ENCODE measurements at places on chromosomes 3 and 15. TPM values are rescaled to one million over a fixed set of nuclear protein-coding genes. Genes with fewer than 3 reads are reported as not detected.

- DNase-seq, result no peak
Observed at GRCh38 chr3:97230486-97230885, 416.1 kb downstream of the EPHA6 start.

DNA sequence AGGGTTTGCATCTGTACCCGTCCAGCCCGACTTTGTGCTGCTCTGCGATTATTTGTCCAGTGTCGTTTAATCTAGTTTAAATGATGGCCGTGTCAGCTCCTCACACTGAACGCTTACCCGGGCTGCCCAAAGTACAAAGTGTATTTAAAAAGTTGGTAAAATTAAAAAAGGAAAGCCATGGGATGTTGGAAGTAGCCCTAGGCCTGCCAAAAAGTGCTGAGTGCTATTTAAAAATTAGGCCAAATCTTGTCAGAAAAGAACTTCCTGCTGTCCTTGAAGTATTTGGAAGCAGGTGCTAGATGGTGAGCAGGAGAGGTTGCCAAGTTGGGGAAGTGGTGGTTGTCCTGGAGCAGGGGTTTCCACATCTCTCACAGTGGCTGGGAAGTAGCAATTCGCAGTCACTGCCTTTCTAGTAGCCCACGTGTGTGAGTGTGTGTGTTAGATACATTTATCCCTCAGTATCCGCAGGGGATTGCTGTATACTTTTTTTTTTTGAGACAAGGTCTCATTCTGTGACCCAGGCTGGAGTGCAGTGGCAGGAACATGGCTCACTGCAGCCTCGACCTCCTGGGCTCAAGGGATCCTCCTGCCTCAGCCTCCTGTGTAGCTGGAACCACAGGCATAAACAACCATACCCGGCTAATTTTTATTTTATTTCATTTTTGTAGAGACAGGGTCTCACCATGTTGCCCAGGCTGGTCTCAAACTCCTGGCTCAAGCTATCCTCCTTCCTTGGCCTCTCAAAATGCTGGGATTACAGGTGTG is 664 bp downstream of the PPCDC start:
- no peak for DNase-seq

DNA sequence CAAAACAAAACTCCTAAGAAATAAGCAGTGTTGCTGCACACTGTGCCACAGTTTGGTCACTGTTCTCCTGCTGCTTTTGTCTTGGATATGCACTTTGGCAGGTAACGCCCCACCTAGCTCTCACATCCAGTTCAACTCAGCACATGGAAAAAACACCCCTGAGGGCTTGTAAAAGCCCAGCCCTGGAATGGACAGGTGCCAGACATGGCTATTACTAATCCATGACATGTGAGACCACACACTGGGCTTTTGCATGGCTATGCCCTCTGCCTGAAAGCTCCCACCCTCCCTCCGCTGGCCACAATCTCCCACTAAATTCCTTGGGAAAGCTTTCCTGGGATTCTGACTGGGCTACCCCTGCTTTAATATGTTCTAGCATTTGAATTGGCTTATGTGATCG is 24.7 kb upstream of the ZBED2 start:
- DNase-seq, result peak; percentile 57

- DNase-seq, result no peak
Observed at GRCh38 chr3:100725935-100726513, 16.7 kb downstream of the TFG start.

DNA sequence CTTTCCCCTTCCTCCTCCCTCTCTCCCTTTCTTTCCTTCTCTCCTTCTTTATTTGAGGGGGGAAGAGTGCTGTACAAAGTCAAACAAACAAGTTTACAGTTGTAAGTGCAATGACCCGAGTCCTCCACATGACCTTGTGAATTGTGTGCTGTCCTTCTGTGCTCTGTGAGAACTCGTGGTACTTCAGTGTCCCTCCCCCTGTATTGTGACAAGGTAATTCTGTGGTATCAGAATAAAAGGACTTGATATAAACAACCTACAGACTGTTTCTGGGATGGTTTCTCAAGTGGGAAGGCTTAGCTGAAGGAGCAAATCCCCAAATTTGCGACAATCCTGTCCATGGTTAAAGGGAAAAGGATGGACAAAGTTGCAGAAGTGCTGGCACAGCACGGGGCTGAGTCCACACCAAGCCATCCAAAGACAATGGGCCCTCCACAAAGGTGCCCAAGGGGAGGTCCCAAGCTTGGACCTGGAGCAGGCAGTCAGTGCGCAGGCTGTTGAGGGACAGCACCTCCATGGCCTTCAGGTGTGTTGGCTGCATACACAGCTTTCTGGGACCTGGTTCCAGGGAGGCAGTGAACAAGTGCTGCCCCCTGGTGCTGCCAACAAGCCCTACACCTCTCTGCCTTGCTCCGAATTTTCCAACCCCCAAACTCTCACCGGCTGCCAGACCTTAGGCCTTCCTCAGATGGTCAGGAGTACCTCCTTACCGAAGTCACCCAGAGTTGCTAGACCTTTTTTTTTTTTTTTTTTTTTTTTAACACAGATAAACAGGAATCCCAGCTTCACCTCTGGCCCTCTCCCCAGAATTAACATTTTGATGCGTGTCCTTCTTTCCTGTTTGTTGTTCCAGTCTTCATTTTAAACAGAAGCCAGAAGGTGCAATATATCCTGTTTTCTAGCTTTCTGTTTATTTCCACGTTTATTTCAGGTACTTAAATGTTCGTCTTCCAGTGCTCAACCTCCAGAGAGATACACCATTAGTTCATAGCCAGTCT is 2.6 kb upstream of the APEH start:
- peak; percentile 46 for DNase-seq

- DNase-seq, result peak; percentile 51
Observed at GRCh38 chr3:187286467-187287059, 5.0 kb downstream of the MASP1 start.

GRCh38 chr3:114025451-114025850 is 30.9 kb downstream of the CCDC191 start:
- no peak for DNase-seq

DNA sequence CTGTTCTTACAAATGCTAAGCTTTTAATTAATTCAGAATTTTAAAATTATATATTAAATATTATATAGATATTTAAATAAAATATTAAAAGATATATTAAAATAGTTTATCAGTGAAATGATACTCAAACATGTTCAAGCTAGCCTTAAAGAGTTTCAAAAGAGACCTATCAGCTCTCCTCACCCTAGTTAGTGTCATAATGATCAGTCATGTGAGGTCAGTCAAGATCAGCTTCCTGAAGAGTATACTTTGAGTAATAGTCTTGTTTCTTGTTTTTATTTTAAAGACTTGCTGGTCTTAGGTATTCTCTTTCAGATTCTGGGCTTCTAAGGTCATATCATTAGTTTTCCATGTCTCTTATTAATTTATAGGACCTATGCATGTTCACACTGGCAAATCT is 14.5 kb downstream of the EXOG start:
- no peak for DNase-seq

Gene LRRIQ4
- total RNA-seq, result not detected

DNA sequence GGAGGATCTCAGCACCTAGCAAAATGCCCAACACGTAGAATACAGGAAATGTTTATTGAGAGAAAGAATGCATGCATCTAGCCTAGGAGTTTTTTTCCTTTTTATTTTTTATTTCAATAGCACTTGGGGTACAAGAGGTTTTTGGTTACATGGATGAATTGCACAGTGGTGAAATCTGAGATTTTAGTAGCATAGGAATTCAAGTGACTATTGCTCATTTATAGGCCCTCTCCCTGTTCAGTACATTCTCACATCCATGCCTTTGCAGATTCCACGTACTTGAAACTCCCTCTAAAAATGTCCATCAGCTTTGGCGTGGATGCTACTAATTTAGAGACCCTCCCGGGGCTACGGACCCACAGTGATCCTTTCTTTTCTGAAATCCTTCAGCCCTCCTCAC is 61.7 kb upstream of the PIAS1 start:
- DNase-seq, result no peak

DNA sequence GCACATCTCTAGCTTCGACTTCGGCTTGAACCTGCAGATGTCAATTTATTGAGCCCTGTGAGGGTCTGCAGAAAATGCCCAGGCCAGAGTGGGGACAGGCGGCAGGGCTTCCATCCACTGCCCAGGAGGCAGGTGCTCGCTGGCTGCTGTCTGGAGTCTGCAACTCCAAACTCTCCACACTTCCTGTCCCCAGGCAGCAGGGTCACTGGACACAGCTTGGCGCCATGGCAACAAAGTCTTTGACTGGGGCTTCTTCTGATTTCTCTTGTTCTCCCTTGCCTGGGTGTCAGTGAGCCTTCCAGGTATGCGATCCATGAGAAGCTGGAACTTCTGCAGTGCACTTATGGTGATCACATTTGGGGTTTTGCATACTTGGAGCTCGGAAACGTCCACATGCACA is 33.5 kb downstream of the SV2B start:
- no peak for DNase-seq
